ENCODE measurements at places on chromosomes 11 and 22. TPM values are rescaled to one million over a fixed set of nuclear protein-coding genes. Genes with fewer than 3 reads are reported as not detected.

GDPD4 gene
- not detected for total RNA-seq

GRCh38 chr11:11113626-11114025 is 239.4 kb downstream of the CSNK2A3 start:
- H3K4me1 ChIP-seq: no peaks in the 10 kb centered on the region
- no peak overlapping the region for H3K4me3 ChIP-seq
- H3K36me3 ChIP-seq: no peaks in the 10 kb centered on the region
- H3K27ac ChIP-seq: no peak overlapping the region
- no peak for DNase-seq
- H3K27me3 ChIP-seq: no peaks in the 10 kb centered on the region

CST6 gene
- 68.1 TPM for total RNA-seq

GRCh38 chr11:66417000-66417399 is 3.8 kb upstream of the NPAS4 start:
- peaks cover 38% of the 10 kb centered on the region for H3K27me3 ChIP-seq
- H3K4me3 ChIP-seq: no peak overlapping the region
- H3K27ac ChIP-seq: no peak overlapping the region
- peaks cover 12% of the 10 kb centered on the region for H3K4me1 ChIP-seq
- DNase-seq: no peak

NCAM1 gene
- 0.22 TPM for total RNA-seq

UBQLNL gene
- not detected for total RNA-seq

GRCh38 chr22:44246615-44247326 is 66.0 kb downstream of the SHISAL1 start:
- H3K36me3 ChIP-seq: no peaks in the 10 kb centered on the region
- H3K4me3 ChIP-seq: no peak overlapping the region
- H3K4me1 ChIP-seq: no peaks in the 10 kb centered on the region
- H3K27ac ChIP-seq: no peak overlapping the region
- 0 out of 2 replicates have a peak, but pooled peaks cover 14% of the 10 kb centered on the region for H3K27me3 ChIP-seq

DNA sequence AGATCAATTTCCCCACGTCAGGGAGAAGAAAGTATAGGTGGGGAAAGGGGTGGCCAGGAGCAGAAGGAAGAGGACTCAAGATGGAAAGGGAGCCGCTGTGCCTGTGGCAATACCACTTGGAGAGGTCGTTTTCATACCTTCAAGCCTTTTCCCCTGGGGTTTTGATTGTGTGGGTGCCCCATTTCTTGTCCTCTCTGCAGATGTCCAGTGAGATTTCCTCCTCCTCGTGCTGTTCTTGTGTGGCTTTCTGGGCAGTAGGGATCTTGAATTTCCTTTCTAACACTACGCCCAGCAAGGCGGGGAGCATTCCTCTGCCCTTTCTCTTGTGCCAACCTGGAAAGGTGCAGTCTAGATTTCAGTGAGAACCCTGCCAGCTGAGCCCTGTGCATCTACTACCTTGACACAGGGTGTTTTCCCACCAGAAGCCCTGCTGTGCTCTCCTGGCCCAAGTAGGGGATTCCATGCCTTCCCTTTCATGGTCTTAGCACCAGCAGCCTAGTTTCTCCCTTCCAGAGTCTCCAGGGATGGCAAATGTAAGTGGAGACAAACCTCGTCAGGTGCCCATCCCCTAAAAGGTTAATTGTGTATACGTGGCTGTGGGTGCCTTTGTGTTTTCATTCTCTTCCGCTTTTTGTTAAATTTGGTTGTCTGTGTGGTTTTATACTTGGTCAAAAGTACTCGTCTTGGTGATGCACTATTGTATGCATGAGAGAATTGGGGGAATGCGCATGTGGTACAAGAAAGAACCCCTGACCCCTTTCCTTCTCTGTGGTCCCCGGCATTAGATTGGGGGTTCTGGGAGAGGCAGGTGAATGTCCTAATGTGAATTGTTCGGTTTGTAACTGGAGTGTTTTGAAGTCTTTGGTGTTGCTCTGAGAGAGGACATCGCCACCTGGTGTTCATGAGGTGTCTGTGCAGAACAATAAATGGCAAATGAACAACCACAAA is 71.4 kb upstream of the MPEG1 start:
- no peaks in the 10 kb centered on the region for H3K4me1 ChIP-seq
- peak; percentile 29 for DNase-seq
- H3K36me3 ChIP-seq: no peaks in the 10 kb centered on the region
- H3K4me3 ChIP-seq: no peak overlapping the region

- no peak for DNase-seq
- H3K4me1 ChIP-seq: no peaks in the 10 kb centered on the region
- H3K36me3 ChIP-seq: no peaks in the 10 kb centered on the region
- H3K27ac ChIP-seq: no peak overlapping the region
- H3K4me3 ChIP-seq: no peak overlapping the region
- no peaks in the 10 kb centered on the region for H3K27me3 ChIP-seq
Observed at GRCh38 chr11:31798057-31798553, 13.0 kb downstream of the PAX6 start.

DNA sequence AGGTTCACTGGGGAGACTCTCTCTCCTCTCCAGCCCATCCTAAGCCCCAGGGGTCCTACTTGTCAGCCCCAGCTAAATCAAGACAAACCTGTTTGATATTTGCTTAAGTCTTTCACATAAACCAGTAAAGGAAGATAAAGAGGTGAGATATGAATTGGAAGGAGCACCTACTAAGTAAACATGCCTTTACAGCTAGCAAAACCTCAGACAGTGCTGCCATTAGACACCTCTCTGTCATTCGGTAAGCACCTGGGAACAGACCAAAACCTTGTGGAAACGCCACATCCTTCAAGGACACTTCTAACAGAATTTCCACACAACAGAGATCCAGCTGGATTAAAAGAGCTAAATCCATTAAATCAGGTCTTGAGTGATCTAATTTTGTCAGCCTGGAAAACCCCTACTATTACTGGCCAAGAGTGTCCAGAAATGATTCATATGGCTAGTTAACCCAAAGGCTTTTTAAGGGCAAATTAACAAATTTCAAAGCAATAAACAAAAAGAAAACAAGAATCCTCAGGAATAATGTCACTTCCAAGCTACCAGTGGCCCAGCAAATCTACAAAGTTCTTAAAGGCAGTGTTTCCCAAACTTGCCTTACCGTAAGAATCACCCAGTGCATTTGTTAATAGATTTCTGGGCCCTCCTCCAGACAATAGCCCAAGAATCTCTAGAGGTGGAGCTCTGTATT is 2.4 kb downstream of the VPS37C start:
- DNase-seq: no peak
- no peak overlapping the region for H3K27ac ChIP-seq
- H3K36me3 ChIP-seq: no peaks in the 10 kb centered on the region
- no peaks in the 10 kb centered on the region for H3K27me3 ChIP-seq
- no peak overlapping the region for H3K4me3 ChIP-seq
- peaks cover 22% of the 10 kb centered on the region for H3K4me1 ChIP-seq

ALDH3B1 gene
- 25.5 TPM for total RNA-seq

DNA sequence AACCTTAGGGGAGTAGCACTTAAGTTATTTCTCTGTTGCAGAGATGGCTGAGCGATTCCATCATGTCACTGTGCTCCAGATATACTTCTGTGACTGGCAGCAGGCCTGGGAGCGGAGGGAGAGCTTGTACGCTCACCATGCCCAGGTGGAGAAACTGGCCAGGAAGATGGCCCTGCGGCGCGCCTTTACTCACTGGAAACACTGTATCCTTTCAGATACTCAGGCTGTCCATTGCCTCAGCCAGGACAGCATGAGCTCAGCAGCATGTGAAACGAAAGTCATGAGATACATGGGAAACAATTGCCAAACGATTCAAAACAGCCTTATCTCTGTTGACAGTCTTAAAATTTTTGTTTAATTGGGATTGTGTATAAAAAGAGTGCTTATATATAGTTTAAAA is 78.9 kb downstream of the SFI1 start:
- H3K4me3 ChIP-seq: no peak overlapping the region
- no peaks in the 10 kb centered on the region for H3K27me3 ChIP-seq
- no peak for DNase-seq
- H3K36me3 ChIP-seq: peaks cover 9% of the 10 kb centered on the region

DNA sequence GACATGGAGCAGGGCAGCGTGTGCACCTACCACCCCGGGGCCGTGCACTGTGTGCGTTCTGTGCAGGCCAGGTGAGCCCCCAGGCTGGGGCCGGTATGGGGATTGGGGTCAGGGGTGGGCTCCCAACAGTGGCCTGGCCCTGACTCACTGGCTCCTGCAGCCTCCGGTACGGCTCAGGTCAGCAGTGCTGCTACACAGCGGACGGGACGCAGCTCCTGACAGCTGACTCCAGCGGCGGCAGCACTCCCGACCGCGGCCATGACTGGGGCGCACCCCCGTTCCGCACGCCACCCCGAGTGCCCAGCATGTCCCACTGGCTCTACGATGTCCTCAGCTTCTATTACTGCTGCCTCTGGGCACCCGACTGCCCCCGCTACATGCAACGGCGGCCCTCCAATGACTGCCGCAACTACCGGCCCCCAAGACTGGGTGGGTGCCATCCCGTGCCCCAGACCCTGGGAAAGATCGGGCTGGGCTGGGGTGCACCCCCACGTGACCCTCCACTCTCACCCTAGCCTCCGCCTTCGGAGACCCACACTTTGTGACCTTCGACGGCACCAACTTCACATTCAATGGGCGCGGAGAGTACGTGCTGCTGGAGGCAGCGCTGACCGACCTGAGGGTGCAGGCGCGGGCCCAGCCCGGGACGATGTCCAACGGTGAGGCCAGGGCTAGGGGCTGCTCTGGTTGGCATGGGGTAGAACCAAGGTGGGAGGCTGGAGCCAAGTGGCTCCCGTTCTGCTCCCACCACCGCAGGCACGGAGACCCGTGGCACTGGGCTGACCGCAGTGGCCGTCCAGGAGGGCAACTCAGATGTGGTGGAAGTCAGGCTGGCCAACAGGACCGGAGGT is 4.4 kb downstream of the SUSD2 start:
- peaks cover 29% of the 10 kb centered on the region for H3K4me1 ChIP-seq
- no peaks in the 10 kb centered on the region for H3K27me3 ChIP-seq
- no peak overlapping the region for H3K27ac ChIP-seq

WBP2NL gene
- total RNA-seq: not detected

DNA sequence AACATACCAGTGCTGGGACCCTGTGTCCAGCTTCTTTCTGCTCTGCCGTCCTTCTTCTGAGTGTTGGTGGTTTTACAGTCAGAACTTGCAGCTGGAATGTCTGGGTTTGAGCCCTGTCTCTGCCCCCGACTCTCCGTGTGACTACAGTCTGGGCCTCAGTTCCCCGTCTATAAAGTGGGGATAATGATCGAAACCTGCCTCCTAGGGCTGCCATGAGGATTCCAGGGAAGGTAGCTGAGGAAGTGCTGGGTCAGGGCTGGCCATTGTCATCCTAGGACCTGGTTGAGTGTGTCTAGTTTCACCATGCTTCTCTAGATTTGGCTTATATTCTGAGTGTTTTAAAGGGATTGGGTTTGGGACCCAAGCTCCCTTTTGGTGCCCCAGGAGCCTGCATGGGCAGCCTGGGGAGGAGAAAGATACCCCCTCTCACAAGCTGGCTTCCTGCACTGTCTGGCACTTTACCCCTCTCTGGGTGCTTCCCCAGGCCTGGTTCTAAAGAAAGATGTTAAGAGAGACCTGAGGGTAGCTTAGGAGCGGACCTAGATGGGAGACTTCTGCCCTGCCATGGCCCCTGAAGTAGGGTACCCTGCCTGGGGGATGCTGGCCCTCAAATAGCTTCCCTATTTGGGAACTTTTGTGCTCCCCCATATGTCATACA is 49.9 kb downstream of the TSPAN18 start:
- DNase-seq: no peak
- no peak overlapping the region for H3K4me3 ChIP-seq
- no peaks in the 10 kb centered on the region for H3K36me3 ChIP-seq
- H3K27me3 ChIP-seq: no peaks in the 10 kb centered on the region
- H3K27ac ChIP-seq: no peak overlapping the region

PNPLA5 gene
- 2.9 TPM for total RNA-seq

DNA sequence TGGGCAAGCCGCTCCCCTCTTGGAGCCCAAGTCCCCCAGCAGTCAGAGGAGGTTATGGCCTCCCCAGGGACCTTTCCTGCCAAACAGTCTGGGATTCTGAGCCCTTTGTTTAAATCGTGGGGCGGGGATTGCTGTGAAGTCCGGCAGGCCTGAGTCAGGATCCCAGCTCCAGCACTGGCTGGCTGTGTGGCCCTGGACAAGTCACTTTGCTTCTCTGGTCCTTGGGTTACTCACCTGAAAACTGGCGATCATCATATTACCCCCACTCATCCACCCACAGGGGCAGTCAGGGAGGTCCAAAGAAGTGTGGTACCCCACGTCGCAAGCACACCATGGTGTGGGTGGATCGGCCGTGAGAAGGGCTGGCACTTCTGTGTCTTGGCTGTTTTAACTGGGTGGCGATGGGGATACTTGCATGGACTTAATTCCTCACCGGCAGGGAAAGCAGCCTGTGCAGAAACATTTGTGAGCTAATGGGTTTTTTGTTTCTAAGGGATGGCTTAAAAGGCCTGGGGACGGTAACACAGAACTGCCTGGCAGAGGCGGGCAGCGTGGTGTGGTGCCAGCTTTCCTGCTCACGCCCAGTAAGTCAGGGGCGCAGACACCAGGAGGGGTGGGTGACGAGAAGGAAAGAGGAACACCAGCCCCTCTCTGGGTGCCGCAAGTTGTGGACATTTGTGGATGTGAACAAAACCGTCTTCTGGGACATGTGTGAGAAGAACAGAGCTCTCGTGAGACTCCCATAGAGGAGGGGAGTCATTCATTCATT is 31.6 kb upstream of the PRR5 start:
- no peaks in the 10 kb centered on the region for H3K4me1 ChIP-seq
- no peak overlapping the region for H3K4me3 ChIP-seq
- H3K27ac ChIP-seq: no peak overlapping the region
- DNase-seq: no peak
- no peaks in the 10 kb centered on the region for H3K36me3 ChIP-seq

NOX4 gene
- not detected for total RNA-seq

OR51E2 gene
- not detected for total RNA-seq

GRCh38 chr22:32880061-32880460 is 78.6 kb downstream of the TIMP3 start:
- no peaks in the 10 kb centered on the region for H3K4me1 ChIP-seq
- peaks cover 15% of the 10 kb centered on the region for H3K27me3 ChIP-seq
- no peak overlapping the region for H3K4me3 ChIP-seq
- DNase-seq: no peak

RBM14 gene
- 95.3 TPM for total RNA-seq

GRCh38 chr11:113296447-113297205 is 17.8 kb upstream of the TTC12 start:
- DNase-seq: no peak
- no peak overlapping the region for H3K27ac ChIP-seq
- no peak overlapping the region for H3K4me3 ChIP-seq
- no peaks in the 10 kb centered on the region for H3K36me3 ChIP-seq
- peaks cover 49% of the 10 kb centered on the region for H3K27me3 ChIP-seq

DNA sequence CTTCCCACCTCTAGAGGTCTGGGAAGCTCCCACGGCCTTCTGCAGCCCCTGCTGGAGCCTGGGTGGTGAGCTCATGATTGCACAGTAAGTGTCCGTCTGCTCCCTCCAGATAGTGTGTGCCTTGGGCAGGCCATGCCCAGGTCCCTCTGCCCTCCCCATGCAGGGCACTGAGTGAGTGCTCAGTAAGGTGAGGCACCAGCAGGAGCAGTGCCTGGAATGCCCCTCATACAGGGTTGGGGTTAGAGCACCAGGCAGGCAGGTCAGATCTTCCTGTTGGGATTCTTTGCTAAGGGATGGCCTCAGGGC is 50.3 kb downstream of the NAT10 start:
- H3K36me3 ChIP-seq: peaks cover 15% of the 10 kb centered on the region
- H3K27me3 ChIP-seq: no peaks in the 10 kb centered on the region
- DNase-seq: no peak
- H3K27ac ChIP-seq: no peak overlapping the region
- no peaks in the 10 kb centered on the region for H3K4me1 ChIP-seq
- no peak overlapping the region for H3K4me3 ChIP-seq

Measured in HCT116 (cell line).